ENCODE measurements at places on chromosomes 16 and 17. TPM values are rescaled to one million over a fixed set of nuclear protein-coding genes. Genes with fewer than 3 reads are reported as not detected.
A peak's percentile ranks its signal among the peaks of the same experiment; 100 is the strongest.

- H3K4me1 ChIP-seq = no peaks in the 10 kb centered on the region
- no peak for ATAC-seq
- no peak overlapping the region for H3K27ac ChIP-seq
Observed at GRCh38 chr17:30942308-30943079, 20.7 kb downstream of the ADAP2 start.

The INCA1 gene
- not detected for total RNA-seq

DNA sequence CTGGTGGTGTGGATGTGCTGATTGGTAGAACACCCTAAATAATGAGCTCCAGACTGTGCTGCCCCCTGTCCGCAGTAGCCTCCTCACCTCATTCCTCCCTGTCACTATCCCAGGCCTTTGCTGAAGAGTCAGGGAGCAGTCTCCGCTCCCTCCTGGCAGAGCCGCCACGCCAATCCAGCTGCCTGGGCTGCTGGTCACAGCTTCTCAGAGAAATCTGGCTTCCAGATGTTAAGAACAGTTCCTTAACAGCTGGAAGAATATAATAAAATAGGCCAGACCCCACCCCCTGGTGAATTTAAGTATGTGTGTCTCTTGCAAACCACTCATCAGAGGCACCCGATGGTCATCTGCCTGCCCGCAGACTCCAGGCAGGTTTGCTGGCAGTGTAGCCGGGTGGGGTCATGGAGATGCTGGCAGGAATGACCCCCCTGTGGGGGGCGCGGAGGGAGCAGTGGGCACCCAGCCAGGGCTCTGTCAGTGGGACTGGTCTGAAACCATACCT is 161.0 kb downstream of the CCDC182 start:
- H3K4me3 ChIP-seq = no peak overlapping the region
- no peaks in the 10 kb centered on the region for H3K36me3 ChIP-seq
- no peaks in the 10 kb centered on the region for H3K27me3 ChIP-seq
- H3K4me1 ChIP-seq = no peaks in the 10 kb centered on the region
- no peak overlapping the region for H3K27ac ChIP-seq

DNA sequence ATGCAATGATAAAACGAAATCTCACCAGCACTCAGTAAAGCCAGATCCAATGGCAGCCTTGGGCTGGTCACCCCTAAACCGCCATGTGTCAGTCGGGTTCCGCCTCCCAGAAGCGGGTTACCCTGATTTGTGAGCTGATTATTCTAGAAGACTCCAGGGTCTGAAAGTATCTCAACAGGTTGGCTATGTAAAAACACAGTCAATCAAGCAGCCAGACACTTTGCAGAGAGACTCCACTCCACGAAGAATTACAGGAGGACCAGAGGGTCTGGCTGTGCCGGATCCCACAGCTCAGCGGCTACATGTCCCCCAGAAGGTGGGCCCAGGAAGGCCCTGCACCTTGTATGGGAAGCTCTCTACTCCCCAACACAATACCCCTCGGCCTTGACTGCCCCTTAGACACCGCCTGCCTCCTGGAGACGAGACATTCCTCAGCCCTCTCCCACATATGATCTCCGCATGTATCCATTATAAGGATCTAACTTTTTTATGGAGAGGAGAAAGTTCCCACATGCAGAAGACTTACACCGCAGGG is 23.3 kb downstream of the ZFHX3 start:
- H3K4me3 ChIP-seq = no peak overlapping the region
- no peaks in the 10 kb centered on the region for H3K36me3 ChIP-seq
- no peak overlapping the region for H3K27ac ChIP-seq
- no peaks in the 10 kb centered on the region for H3K27me3 ChIP-seq
- H3K4me1 ChIP-seq = no peaks in the 10 kb centered on the region
- ATAC-seq = no peak

The TPSG1 gene
- total RNA-seq = 3.0 TPM

DNA sequence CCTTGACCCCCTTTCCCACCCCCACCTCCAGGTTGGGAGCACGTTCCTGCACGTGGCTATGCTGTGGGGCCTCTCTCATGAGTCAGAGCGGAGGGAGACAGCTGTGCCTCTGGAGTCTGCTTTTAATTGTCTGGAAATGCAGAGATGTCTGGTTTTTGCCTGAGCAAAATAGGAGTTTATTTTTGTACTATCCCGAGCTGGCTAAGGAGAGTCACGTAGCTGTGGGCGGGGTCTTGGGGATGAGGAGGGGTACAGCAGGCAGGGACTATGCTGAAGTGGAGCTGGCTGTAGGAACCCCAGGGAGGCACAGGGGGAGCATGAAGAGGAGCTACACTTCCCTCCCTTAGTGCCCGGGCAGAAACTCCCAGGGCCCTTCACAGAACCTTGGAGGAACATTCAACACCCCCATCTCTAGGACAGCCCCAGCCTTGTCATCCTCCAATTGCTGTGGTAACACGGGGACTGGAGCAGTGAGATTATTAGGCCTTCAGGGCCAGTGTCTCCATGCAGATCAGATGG is 44.7 kb upstream of the LGALS9 start:
- H3K27ac ChIP-seq = no peak overlapping the region
- peaks cover 61% of the 10 kb centered on the region for H3K36me3 ChIP-seq
- no peaks in the 10 kb centered on the region for H3K4me1 ChIP-seq
- no peak overlapping the region for H3K4me3 ChIP-seq
- no peak for ATAC-seq
- no peaks in the 10 kb centered on the region for H3K27me3 ChIP-seq

The KRTAP3-2 gene
- total RNA-seq = not detected

DNA sequence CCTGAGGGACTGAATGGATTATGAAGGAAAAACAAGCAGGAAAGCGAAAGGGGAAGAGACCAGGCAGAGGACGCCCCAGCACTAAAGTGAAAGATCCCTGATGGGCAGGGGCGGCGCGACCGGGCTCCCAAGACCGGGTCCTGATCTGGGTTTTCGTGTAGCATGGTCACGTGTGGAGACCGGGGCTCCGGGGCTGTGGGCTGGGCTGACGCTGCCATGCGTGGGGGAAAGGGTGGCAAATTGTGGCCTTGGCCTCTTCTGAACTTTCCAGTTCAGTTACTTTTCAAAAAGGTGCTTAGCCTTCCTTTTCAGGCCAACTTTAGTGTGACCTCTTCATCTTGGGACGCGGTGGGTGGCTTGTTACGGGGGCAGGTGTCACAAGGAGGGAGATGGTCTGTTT is 57.5 kb downstream of the METRNL start:
- H3K27ac ChIP-seq = no peak overlapping the region
- no peaks in the 10 kb centered on the region for H3K4me1 ChIP-seq
- no peak overlapping the region for H3K4me3 ChIP-seq

DNA sequence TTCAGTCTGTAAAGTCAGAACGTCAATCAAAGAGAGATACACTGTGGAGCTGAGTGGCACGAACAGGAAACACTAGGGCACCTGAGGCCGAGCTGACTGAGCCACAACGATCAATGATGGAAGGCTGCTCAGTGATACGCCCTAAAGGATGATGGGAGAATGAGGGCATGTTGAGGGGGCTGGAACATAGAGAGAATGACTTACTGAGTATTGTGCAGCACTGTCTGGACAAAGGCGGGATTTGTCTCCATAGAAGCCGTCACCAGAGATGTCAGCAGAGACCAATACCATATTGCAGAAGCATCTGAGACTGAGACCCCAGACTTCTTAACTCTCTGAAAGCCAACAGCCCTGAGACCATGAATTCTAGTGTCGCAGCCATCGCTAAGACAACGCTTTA is 33.4 kb downstream of the ZZEF1 start:
- no peak overlapping the region for H3K4me3 ChIP-seq
- H3K27ac ChIP-seq = peak overlapping the region; percentile 79
- H3K4me1 ChIP-seq = no peaks in the 10 kb centered on the region
- ATAC-seq = no peak

- no peak overlapping the region for H3K4me3 ChIP-seq
- H3K27ac ChIP-seq = no peak overlapping the region
- no peak for ATAC-seq
- H3K27me3 ChIP-seq = peaks cover 4% of the 10 kb centered on the region
Observed at GRCh38 chr17:41338961-41339485, 11.6 kb downstream of the KRT33A start.

The DBNDD1 gene
- total RNA-seq = 1.1 TPM

The SMIM36 gene
- total RNA-seq = not detected

DNA sequence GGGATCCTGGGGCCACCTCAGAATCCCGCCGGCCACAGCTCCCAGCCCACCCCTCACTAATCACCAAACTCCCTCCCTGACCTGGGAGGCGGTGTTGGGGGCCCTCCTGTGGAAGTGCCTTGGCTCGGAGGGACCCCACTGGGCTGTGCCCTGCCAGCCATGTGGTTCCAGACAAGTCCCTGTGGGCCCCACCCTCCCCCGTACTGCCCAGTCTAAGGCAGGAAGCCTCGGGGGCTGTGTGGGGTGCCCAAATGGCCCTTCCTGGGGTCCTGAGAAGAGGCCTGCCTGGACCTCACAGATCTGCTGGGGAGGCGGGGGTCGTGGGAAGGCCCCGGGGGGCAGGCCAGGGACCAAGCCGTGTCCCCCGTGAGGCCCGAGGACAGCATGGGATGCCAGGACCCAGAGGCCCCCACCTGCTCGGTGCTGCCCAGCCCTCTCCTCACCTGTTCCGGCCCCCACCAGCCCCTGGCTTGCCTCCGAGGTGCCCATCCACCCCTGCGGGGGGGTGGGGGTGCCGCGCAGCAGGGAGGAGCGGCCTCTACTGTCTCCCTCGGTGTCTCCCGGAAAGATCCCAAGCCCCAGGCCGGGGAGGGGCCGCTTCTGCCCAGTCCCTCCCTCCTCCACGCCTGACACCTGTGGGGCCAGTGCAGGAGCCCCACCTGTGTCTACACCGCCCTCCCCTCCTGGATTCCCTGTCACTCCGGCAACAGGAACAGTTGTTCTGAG is 9.3 kb upstream of the KREMEN2 start:
- H3K27ac ChIP-seq = no peak overlapping the region
- no peaks in the 10 kb centered on the region for H3K36me3 ChIP-seq
- no peak overlapping the region for H3K4me3 ChIP-seq
- H3K27me3 ChIP-seq = peaks cover 58% of the 10 kb centered on the region
- no peaks in the 10 kb centered on the region for H3K4me1 ChIP-seq
- ATAC-seq = no peak

The FLYWCH2 gene
- 21.9 TPM for total RNA-seq

DNA sequence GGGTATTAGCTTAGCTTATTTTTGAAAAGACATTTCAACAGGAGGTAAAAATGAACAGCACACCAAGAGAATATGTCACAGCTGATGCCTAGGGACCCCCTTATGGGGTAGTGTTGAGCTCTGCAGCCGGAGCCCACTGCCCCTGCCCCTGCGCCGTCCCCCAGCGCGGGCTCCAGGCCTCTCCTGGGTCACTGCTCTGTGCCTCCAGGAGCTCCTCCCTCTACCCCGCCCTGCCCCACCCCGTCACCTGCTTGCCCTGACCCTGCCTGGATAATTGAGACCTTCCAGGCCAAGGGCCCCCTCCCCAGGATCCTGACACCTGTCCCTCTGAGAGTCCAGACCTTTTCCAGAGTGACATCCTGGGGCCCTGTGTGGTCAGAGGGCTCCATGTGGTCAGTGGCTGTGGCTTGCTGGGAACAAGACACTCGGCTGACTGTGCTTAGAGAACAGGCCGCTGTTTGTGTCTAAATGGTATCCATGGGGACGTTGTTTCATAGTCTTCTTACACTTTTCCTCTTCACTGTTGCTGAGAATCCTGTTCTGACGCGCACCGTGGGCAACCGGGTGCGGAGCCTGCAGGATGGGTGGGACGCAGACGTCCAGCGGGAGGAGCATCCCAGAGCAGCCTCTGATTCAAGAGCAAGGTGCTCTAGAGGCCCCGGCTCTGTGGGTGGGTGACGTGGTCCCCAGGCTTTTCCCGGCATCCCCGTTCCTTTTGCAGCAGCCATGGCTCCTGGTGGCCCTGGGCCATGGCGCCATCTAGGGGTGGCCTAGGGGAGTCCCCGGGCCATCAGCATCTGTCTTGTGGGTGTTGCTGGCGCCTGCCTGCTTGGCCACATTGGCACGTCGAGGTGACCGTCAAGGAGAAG is 20.0 kb upstream of the WFIKKN1 start:
- peaks cover 10% of the 10 kb centered on the region for H3K4me1 ChIP-seq
- no peaks in the 10 kb centered on the region for H3K27me3 ChIP-seq
- no peaks in the 10 kb centered on the region for H3K36me3 ChIP-seq
- ATAC-seq = peak; percentile 51
- no peak overlapping the region for H3K27ac ChIP-seq

Data from gastroesophageal sphincter (tissue), 4 donors.